ENCODE measurements at places on chromosomes 1 and 21.

GRCh38 chr1:162937716-162938395, 76.9 kb upstream of the CCDC190 start:
- no peak for DNase-seq

DNA sequence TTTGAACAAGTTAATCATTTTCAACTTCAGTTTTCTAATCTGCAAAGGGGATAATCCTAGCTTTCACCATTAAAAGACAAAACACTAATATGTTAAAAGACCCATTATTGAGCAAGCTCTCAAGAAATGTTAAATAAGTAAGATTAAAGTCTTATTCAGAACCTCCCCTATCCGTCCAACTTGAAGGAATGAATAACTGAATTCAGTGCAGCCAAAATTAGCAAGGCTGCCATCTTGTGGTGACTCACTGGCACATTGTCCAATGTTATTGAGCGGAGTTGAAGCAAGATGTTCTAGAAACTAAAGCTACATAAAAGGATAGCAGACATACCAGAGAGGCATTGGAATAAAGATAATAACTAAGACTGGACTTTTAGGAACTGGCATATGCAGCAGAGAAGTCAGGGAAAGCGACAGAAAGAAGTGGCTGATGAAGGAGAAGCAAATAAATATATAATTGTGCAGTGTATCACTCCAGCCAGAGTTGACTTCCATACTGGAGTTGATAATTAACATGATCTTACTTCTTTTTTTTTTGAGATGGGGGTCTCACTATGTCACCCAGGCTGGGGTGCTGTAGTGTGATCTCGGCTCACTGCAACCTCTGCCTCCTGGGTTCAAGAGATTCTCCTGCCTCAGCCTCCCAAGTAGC, 8.2 kb upstream of the CAP1 start:
- no peak for DNase-seq

- DNase-seq, result no peak
Observed at GRCh38 chr1:72281144-72281543, 1.2 kb downstream of the NEGR1 start.

DNA sequence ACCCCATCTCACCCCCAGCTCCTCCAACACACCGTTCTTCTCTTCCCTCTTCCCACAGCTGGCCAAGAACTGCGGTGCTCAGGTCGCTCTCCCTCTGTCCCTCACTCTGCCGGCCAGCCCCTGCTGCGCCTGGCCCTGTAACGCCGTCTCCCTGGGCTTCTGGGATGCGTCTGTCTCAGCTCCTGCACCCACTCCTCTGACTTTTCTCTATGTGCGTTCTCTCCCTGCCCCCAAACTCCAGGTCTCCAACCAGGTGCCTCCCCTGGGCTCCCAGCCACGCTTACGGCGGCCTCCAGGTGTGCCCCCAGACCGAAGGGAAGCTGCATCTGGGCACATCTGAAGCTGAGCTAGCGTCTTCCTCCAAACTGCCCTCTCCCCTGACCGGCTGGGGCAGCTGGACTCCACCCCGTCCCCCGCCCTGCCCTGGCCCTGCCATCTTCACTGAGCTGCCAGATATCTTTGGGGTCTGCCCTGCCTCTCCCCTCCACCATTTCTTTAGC, 2.6 kb downstream of the KRTAP10-12 start:
- DNase-seq, result peak; percentile 19

DNA sequence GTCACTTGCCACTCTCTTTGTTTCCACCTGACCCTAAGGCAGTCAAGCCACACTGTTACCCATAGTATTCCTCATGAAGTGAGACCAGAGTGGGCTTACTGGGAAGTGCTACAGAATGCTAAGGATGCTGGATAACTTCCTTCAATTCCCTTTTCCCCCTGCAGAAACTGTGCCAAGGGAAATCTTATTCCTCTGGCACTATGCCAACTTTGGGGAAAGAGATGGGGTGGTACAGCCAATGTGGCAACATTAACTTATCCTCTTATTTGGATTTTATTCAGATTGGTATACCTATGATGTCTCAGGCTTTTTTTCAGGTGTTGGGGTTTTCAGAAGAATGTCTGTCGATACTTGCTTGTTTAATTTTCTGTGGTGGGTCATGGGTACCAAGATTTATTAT, 599.4 kb upstream of the PBX1 start:
- DNase-seq, result no peak

DNA sequence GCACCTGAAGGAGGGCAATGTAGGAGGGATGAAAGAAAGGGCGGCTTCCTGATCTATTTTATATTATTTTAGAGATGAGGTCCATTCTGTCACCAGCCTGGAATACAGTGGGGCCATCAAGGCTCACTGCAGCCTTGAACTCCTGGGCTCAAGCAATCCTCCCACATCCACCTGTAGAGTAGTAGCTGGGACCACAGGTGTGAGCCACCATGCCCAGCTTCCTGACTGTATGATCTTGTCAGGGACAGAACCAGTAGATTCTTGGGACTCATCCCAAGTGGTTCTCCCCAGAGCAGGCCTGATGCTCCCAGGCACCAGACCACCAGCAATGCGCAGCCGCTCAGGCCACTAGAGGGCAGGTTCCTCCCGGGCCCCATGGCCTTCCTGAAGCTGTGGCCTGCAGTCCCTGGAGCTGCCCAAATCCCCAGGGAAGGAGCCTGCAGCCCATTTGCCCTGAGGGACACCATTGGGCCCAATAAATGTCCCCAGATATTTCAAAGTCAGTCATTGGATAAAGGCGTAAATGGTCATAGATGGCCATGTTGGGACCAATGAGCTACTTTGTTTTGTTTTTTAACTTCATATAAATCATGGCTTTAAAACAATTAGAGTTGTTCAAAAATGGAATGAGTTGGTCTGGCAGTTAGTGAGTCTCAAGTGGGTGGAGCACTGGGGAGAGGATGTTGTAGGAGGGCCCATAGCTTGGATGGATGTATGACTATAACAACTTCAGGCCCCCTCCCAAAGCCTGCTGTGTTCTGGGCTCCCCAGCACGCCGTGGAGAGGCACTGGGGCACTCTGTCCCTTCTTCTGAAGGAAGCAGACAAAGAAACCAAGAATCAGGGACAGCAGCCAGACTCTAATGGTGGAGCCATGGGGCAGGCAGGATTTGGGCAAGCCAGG, 44.7 kb upstream of the GOLT1A start:
- DNase-seq, result peak; percentile 61

- DNase-seq, result peak; percentile 61
Observed at GRCh38 chr1:15153184-15153841, at the start of gene TMEM51. Gene TMEM51 (plus strand): TSS chr1:15153747. CDS start chr1:15215088, 61,341 bp downstream.

DNA sequence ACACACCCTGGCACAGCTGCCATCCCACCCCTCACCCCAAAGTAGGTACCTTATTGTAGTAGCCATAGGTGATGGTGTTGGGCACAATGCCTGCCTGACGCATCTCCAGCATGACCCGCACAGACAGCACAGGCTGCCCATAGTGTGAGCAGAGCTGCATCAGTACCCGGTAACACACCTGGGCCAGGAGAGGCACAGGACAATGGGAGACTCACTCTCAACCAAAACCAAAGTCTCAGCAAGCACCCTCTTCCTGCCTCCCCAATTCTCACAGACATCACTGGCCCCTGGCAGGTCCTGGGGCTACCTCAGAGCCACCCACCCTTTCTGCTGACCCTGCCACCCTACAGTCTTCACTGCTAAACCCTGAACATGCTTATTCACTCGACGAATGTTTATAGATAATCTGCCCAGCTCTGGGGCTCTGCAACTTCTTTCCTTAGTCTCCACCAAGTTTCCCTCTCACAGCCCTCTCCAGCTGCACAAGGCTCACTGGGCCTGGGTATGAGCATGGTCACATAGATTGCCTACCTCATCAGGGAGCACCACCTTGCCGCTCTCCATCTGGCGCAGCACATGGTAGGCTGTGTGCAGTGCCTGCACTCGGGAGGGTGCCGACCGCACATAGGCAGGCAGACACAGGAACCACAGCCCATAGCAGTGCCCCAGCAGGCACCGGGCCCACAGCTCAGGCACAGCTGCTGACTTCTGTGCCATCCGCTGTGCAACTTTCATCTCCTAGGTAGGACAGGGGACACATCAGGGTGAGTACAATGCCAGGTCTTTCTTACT, 10.3 kb downstream of the DENND4B start:
- DNase-seq, result no peak

- no peak for DNase-seq
Observed at GRCh38 chr21:34885626-34886239, 163.4 kb downstream of the RUNX1 start.

GRCh38 chr1:94683886-94684285, 136.3 kb upstream of the SLC44A3 start:
- DNase-seq, result no peak

DNA sequence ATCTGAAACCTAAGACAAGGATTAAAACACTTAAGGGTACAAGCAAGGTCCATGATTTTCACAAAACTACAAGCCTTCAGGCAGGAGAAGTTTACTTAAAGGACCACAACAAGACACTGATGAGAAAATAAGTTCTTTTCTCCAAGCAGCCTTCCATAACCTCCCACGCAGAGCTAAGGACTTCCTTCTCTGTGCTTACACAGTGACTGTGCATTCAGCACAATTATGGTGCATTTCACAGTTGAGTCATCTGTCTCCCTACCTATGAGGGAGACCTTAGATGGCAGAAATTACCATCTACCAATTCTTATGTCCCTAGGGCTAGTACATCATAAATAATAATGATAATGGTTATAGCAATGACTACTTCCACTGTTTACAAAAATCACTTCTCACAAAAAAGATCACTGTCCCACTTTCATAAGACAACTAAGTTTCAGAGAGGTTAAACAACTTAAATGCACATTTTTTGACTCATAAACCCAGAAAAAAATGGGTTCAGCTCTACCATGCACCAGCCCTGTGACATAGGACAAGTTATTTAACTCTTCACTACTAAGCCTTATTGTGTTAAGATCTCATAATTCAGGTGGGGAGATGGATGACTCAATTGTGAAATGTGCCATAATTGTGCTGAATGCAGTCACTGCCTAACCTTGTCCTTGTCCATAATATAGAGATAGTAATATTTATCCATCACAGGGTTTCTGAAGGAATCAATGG, 45.3 kb downstream of the TARBP1 start:
- no peak for DNase-seq

GRCh38 chr1:64495878-64496277, 25.9 kb downstream of the CACHD1 start:
- DNase-seq, result no peak

- DNase-seq, result no peak
Observed at GRCh38 chr1:36091698-36092097, 3.0 kb downstream of the ADPRS start.

- DNase-seq, result peak; percentile 63
Observed at GRCh38 chr1:43975249-43975961, 645 bp downstream of the ATP6V0B start.

GRCh38 chr1:30732277-30732996, 9.1 kb upstream of the MATN1 start:
- no peak for DNase-seq

DNA sequence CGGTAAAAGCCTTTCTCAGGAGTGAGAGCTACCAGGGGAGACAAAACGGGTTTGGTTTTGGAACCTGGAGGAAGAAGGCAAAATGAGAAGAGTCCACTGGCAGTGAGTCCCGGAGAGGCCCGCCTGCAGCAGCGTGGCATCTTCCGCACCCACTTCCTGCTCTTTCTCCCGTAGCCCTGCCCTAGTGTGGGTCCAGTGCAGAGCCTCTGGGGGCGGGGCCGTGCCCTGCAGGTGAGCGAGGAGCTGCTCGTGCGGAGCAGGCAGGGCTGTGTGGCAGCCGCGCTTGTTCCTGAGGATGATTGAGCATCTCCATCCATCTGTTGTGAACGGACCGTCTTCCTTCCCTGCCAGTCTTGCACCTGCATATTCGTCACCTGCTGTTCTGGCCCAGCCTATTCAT, 66.5 kb downstream of the PEX14 start:
- no peak for DNase-seq

DNA sequence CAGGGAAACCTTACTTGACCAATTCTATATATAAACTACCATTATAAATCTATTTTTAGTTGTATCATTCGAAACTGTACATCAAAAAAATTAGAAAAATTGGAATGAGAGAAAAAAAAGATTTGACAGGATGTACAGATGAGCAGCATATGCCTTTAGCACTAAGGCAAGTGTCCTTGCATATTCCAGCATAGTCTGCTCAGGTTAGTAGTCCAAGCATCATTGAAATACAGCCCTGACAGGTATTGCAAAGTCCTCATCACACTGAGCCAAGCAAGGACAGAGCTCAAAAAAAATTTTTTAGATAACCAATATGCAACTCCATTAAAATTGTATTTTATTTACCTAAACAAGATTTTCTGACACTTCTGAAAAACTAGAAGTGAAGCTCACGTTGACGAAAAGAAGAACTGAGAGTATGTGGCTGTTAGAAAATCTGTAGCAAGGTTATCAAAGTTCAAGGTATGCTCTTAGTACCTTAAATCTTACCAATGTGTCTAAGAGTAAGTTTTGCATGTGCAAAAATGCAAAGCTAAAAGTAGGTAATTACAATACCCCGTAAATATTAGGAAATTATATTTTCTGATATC, 465.6 kb upstream of the ADGRL4 start:
- DNase-seq, result no peak

- no peak for DNase-seq
Observed at GRCh38 chr21:34923202-34923601, 125.9 kb downstream of the RUNX1 start.

GRCh38 chr1:225595974-225596551, 56.9 kb downstream of the ENAH start:
- no peak for DNase-seq

GRCh38 chr1:180609643-180610555, 21.9 kb upstream of the XPR1 start:
- no peak for DNase-seq

- DNase-seq, result no peak
Observed at GRCh38 chr1:229778794-229779193, 152.7 kb downstream of the URB2 start.

- no peak for DNase-seq
Observed at GRCh38 chr1:107464827-107465226, 324.0 kb downstream of the NTNG1 start.

- no peak for DNase-seq
Observed at GRCh38 chr1:16118706-16119105, 37.2 kb downstream of the EPHA2 start.

DNA sequence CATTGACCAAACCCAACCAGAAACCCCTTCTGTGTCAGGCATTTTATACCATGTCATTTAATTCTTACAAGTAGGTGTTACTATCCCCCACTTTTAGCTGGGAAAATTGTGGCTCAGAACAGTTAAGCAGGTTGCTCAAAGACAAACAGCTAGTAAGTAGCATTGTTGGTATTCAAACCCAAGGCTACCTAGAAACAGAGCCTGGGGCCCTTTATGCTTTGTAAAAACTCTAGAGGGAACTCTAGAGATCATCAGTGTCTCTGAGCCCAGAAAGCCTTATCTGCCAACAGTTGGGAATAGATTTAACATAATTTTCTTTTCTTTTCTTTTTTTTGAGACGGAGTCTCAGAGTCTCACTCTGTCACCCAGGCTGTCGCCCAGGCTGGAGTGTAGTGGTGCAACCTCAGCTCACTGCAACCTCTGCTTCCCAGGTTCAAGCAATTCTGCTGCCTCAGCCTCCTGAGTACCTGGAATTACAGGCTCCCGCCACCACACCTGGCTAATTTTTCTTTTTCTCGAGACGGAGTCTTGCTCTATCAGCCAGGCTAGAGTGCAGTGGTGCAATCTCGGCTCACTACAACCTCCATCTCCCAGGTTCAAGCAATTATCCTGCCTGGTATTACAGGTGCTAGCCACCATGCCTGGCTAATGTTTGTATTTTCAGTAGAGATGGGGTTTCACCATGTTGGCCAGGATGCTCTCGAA, 48.5 kb upstream of the OSBPL9 start:
- DNase-seq, result no peak

GRCh38 chr1:60044881-60045280, 28.7 kb downstream of the C1orf87 start:
- no peak for DNase-seq

GRCh38 chr1:224357626-224358124, 996 bp downstream of the CNIH4 start:
- no peak for DNase-seq

GRCh38 chr1:97806996-97807520, 113.8 kb downstream of the DPYD start:
- no peak for DNase-seq
